ENCODE measurements at places on chromosomes 6 and 20.
A peak's percentile ranks its signal among the peaks of the same experiment; 100 is the strongest.

DNA sequence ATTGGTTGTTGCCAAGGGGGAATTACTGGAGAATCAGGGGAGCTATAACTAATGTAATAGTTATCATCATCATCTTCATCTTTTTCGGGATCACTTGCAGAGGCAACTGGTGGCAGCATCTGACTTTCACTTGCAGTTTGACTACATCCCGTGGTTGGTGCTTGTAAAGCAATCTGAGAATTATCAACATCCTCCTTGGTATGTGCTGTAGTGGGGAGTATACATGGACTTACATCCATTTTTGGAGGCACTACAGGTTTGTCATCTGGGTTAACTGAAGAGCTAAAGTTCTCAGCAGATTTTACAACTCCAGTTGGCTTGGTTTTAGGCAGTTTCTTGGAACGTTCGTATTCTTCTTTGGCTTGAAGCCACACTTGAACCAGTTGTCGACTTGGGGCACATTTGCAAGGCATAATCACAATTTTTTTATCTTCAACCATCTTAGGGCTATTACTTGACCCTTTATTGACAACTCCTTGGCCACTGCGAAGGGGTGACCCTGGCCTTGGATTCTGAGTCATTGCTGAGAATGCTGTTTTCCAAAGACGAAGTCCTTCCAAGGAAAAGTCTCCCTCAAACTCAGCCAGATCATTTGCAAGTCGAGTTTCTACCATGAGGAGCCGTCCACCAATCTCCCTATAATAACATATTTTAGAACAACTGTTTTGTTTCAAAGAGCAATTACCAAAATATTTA, 115.5 kb downstream of the REV3L start:
- no peak for DNase-seq

- no peak for DNase-seq
Measured at GRCh38 chr6:168582571-168582981, 141.6 kb downstream of the SMOC2 start.

GRCh38 chr6:18210707-18211106, 53.6 kb downstream of the DEK start:
- no peak for DNase-seq

- DNase-seq, result no peak
Measured at GRCh38 chr20:52153896-52154295, 37.7 kb downstream of the ZFP64 start.

- no peak for DNase-seq
Measured at GRCh38 chr6:146103416-146104072, 74.7 kb downstream of the GRM1 start.

GRCh38 chr6:10759312-10759839, 11.8 kb downstream of the TMEM14B start:
- peak; percentile 5 for DNase-seq

GRCh38 chr6:2748183-2748582, 2.5 kb downstream of the MYLK4 start:
- DNase-seq, result no peak

DNA sequence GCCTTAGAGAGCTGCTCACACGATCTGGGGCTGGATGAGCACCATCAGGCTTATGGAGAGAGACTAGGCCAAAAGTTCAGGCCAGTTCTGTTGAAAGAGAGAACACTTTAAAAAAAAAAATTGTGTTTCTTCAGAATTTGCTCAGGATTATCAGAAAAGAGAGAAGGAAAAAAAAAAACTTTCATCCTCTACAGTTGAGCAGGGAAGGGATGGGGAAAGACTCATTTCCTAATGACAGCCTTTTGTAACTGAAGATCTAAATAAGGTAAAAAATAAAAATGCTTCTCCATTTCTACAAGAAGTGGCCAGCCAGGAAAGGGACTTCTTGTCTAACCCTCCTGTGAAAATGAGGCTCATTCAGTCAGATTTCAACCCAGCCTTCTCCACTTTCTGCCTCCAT, 134.8 kb downstream of the LY86 start:
- no peak for DNase-seq

- no peak for DNase-seq
Measured at GRCh38 chr20:42435230-42435629, 754.5 kb downstream of the PTPRT start.

GRCh38 chr6:21713481-21713880, 119.9 kb downstream of the SOX4 start:
- DNase-seq, result no peak

GRCh38 chr6:158459726-158460125, 100.2 kb upstream of the TMEM181 start:
- DNase-seq, result no peak

- DNase-seq, result no peak
Measured at GRCh38 chr6:124512431-124512830, 449.8 kb upstream of the RNF217 start.

- DNase-seq, result no peak
Measured at GRCh38 chr20:63696306-63696627, 185 bp upstream of the TNFRSF6B start.

DNA sequence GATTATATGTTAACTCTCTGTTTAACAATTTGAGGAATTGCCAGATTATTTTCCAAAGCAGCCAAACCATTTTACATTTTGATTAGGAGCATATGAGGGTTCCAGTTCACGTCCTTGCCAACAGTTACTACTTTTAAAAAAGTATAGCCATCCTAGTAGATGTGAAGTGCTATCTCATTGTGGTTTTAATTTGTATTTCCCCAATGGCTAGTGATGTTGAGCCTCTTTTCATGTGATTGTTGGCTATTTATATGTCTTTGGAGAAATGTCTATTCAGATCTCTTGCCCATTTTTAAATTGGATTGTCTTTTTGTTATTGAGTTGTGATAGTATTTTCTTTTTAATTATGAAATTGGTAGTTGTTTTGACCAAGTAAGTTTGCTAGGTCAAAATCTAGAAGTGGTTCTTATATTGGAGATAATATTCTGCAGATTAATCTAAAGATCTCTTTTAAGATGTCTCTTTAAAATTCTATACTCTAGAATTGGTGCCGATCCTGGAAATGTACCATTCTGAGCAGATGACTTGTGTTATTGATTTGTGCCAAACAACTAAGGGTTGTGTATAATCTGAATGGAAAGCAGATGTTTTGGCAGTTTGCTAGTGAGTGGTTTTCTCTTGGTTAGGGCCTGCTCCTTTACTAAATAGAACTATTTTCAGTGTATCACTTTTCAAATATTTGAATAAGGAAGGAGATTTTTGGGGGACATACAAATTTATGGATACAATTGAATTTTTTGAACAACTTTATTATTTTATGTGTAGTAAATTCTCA, 99.5 kb downstream of the CDKAL1 start:
- no peak for DNase-seq

- peak; percentile 69 for DNase-seq
Measured at GRCh38 chr20:46752728-46753127, 43.3 kb downstream of the SLC2A10 start.

DNA sequence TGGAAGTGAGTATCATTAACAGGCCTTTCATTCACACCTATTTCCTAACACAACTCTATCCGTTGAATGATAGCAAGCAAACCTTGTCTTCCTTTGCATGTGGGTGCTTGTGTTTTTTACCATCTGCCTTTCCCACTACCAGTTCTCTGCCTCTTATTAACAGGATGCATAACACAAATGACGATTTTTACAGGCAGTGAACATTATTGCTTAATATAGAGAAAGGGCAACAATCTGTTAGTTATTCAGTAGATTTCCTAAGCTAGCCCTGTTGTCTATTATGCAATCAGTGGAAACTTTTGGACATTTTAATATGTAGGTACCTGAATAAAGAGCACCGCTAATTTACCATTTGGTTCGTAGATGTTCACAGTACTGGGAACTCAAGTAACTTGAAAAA, 348.8 kb upstream of the PLCB4 start:
- no peak for DNase-seq

DNA sequence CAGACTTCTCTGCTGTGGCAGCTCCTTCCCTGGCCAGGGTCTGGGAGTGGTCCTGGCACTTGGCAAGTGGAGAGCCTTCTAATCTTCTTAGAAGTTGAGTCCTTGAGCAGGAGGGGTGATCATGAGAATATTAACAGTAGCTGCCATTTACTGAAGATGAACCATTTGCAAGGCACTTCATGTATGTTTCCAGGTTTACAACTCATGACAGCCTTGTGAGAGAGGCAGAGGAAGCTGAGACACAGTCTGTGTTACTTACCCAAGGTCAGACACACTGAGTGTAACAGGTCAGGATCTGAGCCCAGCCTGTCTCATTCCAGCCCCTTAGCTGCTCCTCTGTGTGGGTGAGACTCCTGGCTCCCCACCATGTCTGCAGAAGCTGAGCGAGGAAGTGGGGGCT, 45.5 kb upstream of the SRF start:
- no peak for DNase-seq

DNA sequence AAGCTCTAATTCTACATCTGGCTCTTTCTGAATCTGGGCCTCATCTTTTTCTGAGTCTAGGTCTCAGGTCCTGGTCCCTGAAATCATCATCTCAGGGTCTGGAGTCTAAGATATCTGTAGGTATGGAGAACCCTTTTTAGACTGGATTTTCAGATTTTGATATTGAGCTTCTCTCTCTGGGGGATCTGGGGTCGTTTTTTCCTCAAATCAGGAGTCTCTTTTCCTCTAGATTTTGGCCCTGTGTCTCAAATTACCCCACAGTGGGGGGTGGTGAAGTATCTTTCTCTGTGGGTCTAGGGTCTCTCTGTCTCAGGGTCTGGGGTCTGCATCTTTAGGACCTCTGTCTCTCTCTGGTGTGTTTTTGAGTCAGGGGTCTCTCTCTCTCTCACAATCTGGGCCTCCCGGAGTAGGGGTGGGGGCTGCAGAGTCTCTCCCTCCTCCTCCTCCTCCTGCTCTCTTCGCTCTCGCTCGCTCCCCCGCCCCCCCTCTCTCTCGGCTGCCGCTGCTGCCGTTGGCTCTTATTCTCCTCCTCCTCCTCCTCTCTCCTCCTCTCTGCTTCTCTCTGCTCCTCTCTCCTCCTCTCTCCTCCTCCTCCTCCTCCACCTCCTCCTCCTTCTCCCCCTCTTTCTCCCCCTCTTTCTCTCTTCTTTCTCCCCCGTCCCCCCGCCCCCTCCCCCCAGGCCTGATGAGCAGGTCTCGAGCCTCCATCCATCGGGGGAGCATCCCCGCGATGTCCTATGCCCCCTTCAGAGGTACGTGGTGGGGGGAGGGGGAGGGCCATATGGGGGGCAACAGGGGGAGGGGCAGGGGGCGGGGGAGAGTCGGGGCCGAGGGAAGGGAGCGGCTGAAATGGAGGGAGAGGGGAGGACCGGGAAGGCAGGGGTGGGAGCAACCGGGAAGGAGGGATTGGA, at the start of gene SYNGAP1:
TSS of gene SYNGAP1 (plus strand) at position 486 of the 911 bp plus-strand sequence. CDS start at position 686, 200 bp downstream.
- DNase-seq, result peak; percentile 48

GRCh38 chr6:28220257-28221133, 4.6 kb upstream of the ZSCAN9 start:
- DNase-seq, result no peak

GRCh38 chr6:168494726-168495125, 53.7 kb downstream of the SMOC2 start:
- DNase-seq, result no peak

- no peak for DNase-seq
Measured at GRCh38 chr6:131410785-131411184, 162.2 kb upstream of the ARG1 start.

GRCh38 chr6:82959385-82959941, 106.2 kb downstream of the UBE3D start:
- DNase-seq, result no peak

GRCh38 chr20:36116807-36117441, 37.6 kb upstream of the EPB41L1 start:
- DNase-seq, result no peak

DNA sequence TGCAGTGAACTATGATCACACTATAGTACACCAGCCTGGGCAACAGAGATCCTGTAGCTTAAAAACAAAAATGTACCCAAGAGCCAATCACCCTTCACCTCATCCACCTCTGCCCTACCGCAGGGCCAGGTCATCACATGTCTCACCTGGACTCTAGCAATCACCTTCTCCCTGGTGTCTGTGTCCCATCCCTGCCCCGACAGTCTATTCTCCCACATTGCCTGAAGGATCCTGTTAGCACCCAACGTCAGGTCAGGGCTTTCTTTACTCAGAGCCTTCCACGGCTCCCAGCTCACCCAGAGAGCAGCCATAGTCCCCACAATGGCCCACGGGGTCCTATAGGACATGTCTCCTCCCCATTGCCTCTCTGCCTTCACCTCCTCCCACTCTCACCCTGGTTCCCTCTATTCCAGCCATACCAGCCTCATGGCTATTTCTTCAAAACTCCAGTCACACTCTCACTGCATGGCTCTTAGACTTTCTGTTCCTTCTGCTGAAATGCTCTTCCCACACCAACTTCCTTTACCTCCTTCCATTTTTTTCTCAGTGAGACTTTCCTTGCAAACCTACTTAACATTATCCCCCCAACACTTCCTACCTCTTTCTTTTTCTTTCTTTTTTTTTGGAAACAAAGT, 22.5 kb upstream of the ARFGEF2 start:
- no peak for DNase-seq

All from NCI-H1436 (cell line).